ENCODE measurements at places on chromosomes 2 and 18.

DNA sequence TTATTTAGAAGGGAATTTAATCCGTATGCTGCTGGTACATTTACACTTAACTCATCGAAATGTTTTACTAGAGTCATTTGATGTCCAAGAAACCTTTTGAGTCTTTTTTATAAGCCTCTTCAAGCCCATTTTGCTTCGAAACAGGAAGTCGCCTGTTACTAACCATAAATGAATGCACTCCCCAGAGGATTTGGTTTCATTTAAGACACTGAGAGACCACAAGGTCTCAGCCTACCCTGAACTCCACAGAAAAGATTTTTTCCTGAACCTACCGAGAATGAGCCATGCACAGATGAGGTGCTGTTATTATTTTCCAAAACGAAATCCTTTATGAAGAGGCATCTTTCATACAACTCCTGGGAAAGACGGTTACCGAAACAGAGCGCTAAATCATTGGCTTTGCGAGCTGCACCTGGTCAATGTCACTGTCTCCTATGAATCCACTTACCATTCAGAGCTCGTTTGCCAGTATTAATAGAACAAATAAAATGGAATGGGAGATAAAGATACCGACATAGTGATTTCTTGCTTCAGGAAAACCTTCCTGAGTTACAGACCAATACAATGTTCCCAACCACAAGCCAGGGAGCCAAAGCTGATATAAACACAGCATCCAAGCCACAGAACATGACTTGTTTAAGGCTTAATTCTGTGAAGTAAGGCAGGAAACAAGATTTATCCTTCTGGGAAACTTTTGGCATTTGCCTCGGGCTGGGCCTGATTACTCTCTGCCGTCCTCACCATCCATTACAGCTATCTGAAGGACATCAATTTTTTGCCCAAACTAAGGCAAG, 382.1 kb downstream of the OSR1 start:
- DNase-seq = no peak

- no peak for DNase-seq
Observed at GRCh38 chr2:144146076-144146475, 373.8 kb downstream of the ZEB2 start.

GRCh38 chr2:143842836-143843235, 677.1 kb downstream of the ZEB2 start:
- DNase-seq = no peak

DNA sequence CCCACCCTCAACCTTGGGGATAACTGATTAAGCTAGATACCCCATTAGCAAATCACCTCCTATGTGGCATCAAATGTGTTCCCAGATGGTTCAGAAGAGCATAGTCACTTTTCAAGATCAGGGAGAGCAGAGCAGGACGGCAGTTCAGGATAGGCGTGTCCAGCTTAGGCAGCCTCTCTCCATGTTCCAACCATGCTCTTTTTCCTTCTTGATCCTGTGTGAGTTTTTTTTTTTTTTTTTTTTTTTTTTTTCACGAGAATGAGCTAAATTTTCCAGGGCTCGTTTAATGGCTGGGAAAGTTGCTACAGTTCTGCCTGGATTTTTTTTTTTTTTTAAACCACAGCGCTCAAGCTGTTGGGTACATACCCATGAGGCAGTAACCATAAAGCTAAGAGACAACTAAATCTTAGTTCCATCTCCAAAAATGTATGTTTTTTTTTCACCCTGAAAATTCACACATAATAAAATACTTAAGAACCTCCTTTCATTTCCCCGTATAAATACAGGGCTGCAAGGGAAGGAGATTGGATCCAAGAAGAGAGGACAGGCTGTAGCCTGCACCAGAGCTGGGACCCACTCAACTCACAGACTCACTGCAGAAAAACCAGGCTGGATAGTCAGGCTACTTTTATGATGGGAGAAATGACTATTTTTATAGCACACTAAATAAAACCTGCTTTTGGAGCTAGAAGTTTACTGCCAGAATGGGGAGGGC, 244.3 kb downstream of the SETBP1 start:
- no peak for DNase-seq

- no peak for DNase-seq
Observed at GRCh38 chr2:166768393-166769123, 119.7 kb upstream of the XIRP2 start.

GRCh38 chr2:76498360-76498759, 787.6 kb upstream of the GCFC2 start:
- no peak for DNase-seq

- DNase-seq = no peak
Observed at GRCh38 chr2:99879481-99879880, 262.9 kb downstream of the AFF3 start.

DNA sequence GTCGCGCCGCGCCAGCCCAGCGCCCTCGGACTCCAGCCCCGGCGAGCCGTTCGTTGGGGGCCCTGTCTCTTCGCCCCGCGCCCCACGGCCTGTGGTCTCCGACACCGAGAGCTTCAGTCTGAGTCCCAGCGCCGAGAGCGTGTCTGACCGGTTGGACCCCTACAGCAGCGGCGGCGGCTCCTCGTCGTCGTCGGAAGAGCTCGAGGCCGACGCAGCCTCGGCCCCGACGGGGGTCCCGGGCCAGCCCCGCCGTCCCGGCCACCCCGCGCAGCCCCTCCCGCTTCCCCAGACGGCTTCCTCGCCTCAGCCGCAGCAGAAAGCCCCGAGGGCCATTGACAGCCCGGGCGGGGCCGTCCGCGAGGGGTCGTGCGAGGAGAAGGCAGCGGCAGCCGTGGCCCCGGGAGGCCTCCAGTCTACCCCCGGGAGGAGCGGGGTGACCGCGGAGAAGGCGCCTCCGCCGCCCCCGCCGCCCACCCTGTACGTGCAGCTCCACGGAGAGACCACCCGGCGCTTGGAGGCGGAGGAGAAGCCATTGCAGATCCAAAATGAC, 1.4 kb downstream of the PHLPP1 start:
- peak; percentile 69 for DNase-seq

All from endothelial cell (in vitro differentiated cells).